HFF-Myc (cell line): ENCODE measurements at places on chromosomes 1 and 21.

GRCh38 chr21:39263372-39263771 lies 50.1 kb downstream of the BRWD1 start:
- DNase-seq = no peak

- DNase-seq = no peak
These were observed 6.6 kb downstream of the UBIAD1 start for GRCh38 chr1:11279630-11280029.

DNA sequence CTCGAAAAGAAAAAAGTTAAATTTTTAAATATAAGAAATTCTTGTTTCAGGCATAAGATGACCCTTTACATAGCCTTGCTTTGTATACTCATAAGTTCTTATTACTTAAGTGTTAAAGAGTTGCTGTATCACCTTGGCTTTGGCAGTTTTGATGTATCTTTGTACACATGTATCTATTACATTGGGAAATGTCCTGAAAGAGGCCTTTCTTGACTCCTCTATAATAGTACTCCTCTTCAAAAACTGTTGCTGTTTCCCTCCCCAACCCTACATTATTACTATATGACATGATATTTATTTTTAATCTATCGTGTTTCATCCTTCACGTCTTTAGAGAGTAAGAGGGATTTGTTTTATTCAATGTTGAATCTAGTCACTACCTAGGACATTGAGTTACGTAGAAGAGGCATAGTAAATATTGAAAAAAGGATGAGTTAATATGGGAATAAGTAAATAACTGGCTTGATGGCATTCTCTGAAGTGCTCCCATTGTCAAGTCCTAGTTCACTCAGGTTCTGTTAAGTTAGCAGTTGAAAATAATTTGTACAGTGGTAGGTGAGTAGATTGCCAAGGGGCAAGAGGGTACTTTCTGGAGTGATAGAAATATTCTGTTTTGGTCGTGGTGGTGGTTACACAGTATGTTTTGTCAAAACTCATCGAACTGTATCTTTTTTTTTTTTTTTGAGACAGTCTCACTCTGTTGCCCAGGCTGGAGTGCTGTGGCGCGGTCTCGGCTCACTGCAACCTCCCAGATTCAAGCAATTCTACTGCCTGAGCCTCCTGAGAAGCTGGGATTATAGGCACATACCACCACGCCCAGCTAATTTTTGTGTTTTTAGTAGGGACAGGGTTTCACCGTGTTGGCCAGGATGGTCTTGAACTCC lies 8.2 kb downstream of the THRAP3 start:
- DNase-seq = no peak

GRCh38 chr1:11482198-11482597 lies 3.2 kb downstream of the DISP3 start:
- no peak for DNase-seq

GRCh38 chr1:90282811-90283210 lies 287.9 kb downstream of the ZNF326 start:
- DNase-seq = no peak

- DNase-seq = no peak
These were observed 84.2 kb downstream of the ASH1L start for GRCh38 chr1:155478270-155478852.

DNA sequence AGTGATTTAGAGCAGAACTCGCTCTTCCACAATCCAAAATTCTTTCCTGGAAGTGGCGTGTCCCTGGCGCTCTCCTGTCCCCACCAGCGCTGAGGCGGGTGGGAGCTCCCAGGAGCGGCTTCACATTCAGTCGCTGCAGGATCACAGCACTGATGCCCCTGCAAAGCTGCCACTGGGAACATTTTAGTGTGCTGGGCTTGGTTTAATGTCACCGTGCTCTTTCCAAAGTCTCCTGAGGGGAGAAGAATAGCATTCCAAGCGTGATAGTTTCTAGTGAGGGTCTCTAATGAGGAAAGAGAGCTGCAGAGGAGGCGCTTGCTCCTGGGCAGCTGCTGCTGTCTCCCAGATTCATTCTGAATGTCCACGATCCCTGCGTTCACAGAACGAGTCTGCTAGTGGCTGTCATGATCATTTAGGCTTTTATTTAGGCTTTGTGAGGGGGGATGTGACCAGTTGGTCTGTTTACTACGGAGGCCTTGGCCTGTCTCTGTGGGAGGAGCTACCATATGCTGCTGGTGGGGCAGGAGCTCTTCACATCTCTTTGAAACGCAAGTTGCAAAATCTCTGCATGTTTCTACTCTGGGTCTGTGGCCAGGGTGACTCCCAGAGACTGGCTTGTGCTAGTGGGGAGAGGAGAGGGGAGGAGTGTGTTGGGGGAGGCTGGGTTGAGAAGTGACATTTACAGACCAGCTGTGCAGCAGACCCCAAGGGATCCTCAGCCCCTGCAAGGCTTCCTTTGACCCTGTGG lies 23.4 kb downstream of the OLFML3 start:
- DNase-seq = no peak

DNA sequence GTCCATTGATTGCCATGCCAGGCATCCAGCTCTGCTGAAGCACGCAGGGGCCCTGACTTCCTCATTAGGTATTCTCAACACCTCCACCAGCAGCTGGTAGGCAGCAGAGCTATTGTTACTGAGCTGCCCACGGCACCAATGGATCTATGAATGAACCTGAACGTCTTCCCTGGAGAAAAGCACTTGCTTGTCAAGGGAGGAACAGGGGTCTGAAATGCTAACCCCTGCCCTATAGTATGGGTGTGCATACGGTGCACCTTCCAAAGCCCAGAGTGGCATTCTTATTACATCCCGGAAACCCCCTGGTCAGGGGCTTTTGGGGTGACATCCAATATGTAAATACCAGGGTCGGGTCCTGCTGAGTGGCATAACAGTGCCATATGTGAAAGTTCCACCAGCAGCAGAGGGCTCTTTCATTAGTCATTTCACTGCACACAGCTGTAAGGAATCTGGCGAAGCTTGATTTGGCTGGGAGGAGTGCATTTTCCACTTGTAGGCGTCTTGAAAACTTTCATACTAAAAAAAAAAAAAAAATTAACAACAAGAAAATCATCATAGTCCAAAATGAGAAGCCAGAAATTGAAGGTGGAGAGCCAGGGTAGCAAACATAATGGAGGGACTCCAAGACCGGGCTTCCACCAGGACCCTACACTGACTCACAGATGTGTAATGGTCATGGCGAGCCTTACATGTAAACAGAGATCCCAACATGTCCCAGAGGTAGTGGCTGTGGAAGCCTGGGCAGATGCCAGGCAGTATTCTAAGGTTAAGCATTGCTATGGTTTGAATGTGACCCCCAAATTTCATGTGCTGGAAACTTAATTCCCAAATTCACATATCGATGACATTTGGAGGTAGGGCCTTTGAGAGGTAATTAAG lies 58.8 kb upstream of the PRDX6 start:
- DNase-seq = no peak

DNA sequence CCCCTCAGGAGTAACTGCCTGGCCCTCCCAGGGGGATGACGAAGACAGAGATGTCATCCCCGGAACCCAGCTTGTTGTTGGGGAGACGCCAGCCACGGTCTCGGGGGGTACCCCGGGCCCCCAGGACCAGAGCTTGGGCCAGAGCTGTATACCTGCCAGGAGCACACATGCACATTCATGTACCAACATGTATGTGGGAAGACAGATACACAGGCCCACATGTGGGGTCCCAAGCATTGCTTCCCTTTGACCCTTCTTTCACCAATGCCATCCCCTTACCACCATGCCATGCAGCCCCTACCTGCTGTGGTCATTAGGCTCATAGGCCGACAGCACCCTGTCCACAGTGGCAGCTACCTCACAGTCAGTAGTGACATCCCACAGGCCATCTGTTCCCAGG lies 3.2 kb upstream of the RHOC start:
- DNase-seq = no peak

DNA sequence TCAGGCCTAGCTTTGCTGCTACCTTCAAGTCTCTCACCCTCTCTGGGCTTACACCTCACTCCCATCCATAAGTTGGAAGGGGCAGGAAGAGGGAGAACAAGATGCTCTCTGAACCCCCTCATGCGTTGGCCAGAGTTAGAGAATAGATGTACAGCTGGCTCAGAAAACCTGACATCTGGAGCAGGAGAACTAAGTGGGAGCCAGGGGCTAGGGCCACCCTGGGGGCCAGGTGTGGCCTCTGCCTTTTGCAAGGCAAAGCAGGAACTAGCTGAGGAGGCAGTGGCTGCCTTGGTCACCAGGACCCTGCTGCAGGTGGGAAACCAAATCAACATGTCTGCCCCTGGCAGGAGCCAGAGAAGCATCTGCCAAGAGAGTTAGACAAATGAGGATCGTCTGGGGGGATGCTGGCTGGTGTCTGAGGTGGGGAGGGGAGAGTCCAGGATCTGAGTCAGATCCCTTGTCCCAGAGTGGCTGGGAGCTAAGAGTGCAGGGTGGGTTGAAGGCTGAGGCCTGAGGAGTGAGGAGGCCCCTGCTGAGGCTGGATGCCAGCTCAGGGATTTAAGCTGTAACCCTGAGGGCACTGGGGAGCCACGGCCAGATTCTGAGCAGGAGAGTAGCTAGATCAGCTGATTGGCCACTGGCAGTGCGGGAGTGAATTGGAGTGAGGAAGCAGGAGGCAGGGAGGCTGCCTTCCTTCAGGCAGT lies 115.0 kb downstream of the EPHB2 start:
- DNase-seq = no peak

DNA sequence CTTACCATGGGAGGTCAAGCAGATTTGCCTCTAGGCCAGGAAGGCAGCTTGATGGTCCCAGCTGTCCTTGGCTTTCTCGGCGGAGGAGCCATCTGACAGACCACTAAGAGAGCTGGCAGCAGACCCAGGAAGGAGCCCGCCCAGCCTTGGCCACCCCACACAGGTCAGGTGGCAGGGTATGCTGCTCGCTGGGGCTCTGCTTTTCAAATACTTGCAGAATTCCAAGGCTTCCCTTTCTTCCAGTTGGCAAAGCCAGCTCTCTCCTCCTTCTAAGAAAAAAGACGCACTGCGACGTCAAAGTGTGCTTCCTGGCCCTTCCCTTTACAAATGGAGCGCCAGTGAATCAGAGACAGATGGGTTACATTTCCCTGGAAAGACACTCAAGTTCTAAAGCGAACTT lies 229.4 kb downstream of the CACNA1E start:
- DNase-seq = no peak

GRCh38 chr21:31501926-31502325 lies 157.6 kb upstream of the SOD1 start:
- DNase-seq = no peak

DNA sequence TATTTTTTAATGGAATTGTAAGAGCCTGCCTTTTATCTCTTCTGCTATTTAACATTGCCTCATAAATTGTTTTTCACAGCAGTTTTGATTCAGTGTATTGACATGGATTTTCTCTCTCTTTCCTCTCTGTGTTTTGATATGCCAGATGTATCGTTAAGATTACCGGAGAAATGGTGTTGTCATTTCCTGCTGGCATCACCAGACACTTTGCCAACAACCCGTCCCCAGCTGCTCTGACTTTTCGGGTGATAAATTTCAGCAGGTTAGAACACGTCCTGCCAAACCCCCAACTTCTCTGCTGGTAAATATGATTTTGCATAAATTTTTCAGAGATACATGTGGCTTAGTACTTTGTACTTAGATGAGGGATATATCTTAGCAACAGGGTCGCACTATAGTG lies 23.1 kb upstream of the DYNLT5 start:
- no peak for DNase-seq

DNA sequence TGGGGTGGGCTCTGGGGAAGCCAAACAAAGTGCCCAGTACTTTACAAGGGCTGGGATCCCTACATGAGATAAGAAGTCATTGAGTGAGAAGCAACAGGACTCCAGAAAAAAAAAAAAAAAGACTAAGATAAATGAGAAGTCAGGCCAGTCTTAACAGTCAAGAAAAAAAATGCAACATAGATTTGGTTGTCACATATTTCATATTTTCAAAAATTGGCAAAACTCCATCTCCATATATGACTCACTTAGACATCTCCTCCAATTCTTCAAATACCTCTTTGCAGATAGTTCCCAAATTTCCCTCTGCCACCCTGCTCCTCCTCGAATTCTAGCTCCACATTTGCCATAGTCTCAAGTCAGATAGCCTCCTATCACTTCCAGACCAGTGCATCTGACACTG lies 20.9 kb upstream of the SIPA1L2 start:
- DNase-seq = no peak

DNA sequence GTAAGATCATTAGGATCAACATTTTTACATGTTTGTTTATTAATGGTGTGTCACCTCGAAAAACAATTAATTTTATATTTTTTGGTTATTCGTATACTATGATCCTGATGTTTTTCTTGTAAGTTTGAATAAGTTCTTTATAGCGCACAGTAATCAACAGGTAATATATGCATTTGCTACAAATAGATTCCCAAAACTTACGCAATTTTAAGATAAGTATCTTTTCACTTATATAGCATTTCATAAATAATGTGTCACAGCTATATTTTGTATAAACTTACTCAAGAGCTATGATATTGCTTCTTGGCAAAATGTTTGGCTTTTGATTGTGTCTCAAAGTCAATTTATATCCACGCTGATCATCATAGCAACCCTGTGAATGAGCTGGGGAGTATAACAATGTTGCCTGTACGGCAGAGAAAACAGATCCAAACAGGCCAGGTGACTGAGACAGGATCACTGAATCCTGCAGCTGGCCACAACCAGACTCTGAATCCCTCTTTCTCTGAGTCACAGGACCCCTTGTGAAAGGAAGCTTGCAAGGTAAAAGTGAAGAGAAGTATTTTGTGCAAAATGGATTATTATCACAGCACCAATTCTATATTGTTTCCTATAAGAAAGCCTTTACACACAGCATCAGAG lies 48.6 kb downstream of the GNG12 start:
- DNase-seq = no peak

DNA sequence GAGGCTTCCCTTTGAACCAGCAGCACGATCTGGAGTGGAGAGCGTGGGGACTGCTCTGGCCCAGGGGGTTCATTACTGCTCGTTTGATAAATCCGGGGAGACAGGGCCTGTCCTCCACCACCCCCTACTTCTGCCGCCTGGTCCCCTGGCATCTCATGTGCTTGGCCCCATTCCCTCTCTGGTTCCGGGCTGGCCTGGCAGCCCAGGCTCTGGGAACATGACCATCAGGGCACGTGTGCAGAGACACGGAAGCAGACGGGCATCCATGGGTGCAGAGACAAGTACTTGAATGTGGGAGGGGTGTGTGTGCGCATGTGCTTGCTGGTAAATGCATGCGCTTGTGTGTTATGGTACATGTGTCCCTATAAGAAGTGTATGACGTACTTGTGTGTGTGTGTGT lies 75.5 kb downstream of the KIRREL1 start:
- DNase-seq = no peak

DNA sequence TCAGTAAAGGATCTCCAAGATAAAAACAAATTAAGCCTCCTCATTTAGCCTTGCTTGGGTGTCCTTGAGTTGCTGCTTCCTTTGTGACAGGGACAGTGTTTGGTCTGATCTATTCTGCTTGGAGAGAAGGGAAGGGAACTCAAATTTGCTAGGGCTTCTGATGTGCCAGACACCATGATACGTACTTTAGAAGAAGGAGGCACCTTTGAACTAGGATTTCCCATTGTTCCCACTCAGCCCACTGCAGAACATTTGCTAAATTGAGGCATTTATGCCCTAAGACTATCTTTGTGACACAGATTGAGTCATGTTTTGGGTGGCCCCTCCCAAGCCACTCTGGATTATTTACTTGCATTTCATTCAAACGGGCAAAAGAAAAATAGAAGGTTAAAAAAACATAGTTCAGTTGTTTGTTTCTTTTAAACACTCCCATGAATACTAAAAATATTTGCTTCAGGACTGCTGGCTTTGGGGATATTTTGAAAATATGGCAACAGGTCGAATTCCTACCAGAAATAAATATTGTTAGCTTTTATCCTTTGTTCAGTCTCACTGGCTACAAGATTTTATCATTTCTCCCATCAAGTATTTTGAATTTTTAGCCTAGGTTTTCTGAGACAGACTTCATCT lies 81.9 kb upstream of the WLS start:
- no peak for DNase-seq

GRCh38 chr1:201731592-201731991 lies 97.4 kb upstream of the IPO9 start:
- no peak for DNase-seq
